ENCODE measurements at places on chromosomes 16 and 17.

- peak; percentile 85 for DNase-seq
Observed at GRCh38 chr17:57553991-57554825, 190.9 kb downstream of the CCDC182 start.

DNA sequence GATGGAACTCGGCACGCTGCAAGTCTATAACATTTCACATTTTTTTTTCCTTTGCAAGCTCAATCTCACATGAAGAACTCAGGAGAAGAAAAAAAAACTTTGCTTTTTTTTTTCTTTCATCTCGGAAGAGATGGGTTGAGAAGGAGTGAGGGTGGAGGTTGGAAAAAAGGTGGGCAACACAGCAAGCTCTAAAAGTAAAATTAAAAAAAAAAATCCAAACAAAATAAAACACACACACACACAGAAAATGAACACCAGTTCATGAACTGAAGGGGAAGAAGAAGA is 2.5 kb downstream of the MAF start:
- DNase-seq: no peak

- peak; percentile 13 for DNase-seq
Observed at GRCh38 chr16:12539185-12539929, 264.3 kb downstream of the CPPED1 start.

DNA sequence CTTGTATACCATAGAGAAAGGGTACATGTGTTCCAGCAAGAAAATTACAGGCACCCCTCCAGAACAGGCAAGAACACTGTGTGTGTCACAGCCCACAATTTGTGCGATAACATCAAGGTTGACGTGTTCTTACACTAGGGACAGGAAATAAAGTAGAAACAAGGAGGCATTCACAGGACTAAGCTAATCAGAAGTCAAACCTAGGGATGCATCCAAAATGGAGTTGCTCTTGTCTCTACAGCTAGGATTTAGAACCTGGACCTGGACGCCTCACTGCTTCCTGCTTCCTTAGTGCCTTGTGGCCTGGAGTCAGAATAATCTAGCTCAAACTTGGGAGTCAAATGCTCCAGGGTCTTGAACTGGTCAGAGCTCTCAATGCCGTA is 41.3 kb downstream of the GINS3 start:
- DNase-seq: no peak

DNA sequence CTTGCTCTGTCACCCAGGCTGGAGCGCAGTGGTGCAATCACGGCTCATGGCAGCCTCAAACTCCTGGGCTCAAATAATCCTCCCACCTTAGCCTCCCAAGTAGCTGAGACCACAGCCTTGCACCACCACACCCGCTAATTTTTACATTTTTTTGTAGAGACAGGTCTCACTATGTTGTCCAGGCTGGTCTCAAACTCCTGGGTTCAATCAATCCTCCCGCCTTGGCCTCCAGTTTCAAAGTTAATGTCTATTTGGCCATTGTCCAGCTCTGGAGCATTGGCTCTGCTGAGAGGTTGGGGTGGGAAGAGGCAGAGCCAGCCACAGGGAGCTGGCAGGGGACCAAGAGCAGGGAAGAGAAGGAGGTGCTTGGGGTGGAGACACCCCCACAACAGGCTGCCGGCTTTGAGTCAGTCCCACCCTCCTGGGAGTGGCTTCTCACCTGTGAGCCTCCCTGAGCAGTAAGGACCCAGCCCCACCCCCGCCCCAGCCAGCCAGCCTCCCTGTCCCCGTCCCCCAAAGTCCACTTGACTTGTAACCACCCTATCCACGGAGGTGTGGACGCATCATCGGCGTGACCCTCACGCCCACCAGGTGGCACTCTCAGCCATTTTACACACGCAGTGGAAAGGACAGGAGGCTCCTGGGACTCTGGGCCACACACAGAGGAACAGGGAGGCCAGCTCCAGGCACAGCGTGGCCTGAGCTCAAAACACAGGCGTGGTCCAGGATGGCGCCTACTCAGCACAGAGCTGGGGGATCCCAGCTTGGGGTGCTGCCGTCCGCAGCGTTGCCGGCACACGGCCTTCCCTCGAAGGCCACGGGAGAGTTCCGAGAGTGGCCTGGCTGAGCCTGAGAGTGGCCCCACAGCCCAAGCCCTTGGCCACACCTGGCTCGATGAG is 22.8 kb upstream of the PVALEF start:
- peak; percentile 91 for DNase-seq

DNA sequence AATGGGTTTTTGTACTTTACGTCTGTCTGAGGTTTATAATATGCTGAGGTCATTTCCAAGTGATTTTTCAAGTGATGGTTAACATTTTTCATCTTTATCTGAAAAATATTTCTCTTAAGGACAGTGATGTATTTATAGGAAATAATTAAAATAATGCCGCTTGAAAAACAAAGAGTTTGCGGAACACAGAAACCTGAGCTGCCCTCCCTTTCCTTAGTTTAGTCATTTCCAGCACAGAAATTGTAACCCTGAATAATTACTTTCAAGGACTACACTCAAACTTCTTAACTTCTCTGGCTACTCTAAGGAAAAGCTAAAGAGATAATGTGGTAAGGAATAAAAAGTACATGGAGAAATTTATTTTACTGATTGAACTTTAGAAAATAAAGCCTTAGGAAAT is 54.6 kb downstream of the MRTFB start:
- DNase-seq: no peak

GRCh38 chr17:71262586-71262985 is 858.2 kb upstream of the SOX9 start:
- no peak for DNase-seq

DNA sequence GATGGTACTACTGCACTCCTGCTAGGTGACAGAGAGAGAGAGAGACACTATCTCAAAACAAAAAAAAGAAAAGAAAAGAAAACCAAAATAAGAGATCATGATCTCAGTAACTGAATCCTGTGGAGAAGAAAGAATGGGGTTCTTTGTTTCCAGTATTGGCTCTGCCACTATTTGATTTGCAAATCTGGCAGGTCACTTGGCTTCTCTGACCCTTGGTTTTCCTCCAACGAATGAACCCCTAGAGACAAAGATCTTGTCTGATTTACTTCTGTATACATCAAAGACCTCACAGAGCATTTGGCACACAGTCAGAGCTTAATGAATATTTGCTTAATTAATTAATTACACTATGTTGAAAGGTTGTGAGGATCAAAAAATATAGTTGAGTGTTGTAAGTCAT is 47.9 kb upstream of the NLK start:
- DNase-seq: no peak

DNA sequence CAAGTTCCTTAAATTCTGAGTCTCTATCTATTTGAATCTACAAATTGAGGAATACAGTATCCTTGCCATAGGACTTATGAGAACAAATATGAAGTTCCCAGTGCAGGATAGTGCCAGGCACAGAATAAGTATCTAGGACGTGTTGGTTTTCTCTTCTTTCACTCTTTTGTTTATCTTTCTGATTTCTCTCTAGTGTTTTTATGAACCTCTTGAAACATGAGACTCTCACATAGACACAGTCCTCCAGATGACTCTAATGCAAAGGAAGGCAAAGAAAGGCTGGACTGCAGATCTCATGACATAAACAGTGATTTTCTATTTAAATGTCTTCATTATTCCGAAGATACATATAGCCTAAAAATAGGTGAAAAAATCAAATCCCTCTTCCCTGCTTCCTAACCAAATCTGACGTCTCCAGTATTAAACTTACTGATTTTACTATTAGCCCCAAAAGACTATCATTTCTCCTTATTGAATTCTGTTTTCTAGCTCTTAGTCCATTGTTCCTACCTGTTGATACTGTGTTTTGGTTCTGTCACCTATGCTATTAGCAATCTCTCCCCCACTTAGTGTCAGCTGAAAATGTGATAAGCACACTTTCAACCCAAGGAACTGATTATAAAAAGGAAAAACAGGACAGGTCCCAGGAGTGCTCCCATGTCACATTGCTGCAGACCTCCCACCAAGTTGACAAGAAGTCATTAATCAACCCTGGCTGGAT is 24.9 kb upstream of the ADAMTS18 start:
- DNase-seq: no peak

DNA sequence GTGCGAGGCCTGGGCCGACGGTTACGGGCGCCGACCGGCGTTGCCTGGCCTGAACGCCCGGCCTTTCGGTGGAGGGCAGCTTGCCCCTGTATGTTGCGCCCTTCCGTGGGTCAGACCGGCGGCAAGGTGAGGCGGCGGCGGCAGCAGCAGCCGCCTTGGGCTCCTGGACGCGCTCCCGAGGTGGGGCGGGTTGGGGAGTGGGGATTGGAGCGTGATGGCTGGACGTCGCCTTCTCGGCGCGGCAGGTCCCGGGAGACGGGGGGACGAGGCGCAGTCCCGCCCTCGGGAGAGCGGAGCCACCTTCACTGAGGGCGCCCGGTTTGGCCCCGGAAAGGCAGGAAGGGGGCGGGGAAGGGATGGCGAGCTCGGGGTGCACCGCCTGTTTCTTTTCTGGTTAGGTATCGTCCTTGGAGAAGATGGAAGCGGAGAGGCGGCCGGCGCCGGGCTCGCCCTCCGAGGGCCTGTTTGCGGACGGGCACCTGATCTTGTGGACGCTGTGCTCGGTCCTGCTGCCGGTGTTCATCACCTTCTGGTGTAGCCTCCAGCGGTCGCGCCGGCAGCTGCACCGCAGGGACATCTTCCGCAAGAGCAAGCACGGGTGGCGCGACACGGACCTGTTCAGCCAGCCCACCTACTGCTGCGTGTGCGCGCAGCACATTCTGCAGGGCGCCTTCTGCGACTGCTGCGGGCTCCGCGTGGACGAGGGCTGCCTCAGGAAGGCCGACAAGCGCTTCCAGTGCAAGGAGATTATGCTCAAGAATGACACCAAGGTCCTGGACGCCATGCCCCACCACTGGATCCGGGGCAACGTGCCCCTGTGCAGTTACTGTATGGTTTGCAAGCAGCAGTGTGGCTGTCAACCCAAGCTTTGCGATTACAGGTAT is 671 bp downstream of the DGKE start:
- DNase-seq: peak; percentile 29

- no peak for DNase-seq
Observed at GRCh38 chr16:50581845-50582244, 33.6 kb downstream of the NKD1 start.

DNA sequence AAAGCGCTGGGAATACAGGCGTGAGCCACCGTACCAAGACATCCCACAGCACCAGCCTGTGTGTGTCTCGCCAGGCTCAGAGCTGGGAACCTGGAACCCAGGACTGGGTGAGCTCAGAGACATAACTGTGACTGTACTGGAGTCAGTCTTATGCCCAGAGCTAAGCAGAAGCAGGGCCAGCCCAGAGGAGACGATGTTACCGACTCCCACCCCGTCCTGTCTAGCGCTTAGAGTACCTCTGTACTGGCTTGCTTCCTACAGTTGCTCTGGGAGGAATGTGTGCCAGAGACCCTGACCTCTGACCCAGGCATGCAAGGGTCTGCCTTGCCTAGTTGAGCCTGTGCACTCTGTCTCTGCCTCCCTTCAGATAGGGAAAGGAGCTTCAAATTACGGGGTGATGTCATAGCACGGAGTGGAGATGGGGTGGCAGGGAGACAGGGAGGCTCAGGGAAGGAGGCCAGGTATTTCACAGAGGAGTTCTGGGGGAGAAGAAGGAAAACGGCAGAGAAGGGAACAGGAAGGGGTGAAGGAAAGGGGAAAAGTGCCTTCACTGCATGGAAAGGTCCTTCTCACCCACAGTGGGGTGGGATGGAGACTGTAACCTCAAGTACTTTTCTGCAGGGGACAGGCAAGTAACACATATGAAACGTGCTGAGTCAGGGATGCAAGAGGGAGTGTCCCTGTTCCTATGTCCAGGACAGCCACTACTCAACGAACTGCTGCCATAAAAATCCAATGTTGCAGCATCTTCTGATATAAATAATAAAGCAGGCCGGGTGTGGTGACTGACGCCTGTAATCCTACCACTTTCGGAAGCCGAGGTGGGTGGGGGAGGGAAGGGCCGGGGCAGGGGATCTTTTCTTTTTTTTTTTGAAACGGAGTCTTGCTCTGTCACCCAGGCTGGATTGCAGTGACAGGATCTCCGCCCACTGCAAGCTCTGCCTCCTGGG is 5.8 kb upstream of the ARMC5 start:
- no peak for DNase-seq

DNA sequence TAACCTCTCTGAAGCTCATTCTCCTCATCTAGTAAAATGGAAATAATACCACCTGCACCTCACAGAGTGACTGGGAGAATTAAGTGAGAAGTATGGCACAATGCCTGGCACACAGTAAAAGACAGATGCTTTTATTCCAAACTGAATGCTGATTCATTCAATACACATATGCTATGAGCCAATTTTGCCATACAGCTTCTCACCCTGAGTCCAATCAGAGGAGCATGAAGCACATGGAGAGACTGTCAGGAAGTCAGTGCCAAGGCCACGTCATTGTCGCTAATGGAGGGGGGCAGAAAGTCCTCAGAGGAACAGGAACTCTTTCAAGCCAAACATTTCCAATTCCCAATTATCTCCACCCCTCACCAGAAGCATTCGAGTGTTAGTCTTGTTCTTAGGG is 11.6 kb downstream of the MKS1 start:
- DNase-seq: no peak

- DNase-seq: no peak
Observed at GRCh38 chr16:7910116-7910515, 577.5 kb downstream of the RBFOX1 start.

- no peak for DNase-seq
Observed at GRCh38 chr17:65431116-65431515, 130.3 kb downstream of the AXIN2 start.

GRCh38 chr16:84517366-84517765 is 12.9 kb upstream of the MEAK7 start:
- DNase-seq: no peak

GRCh38 chr17:13393841-13394710 is 207.7 kb downstream of the HS3ST3A1 start:
- no peak for DNase-seq

DNA sequence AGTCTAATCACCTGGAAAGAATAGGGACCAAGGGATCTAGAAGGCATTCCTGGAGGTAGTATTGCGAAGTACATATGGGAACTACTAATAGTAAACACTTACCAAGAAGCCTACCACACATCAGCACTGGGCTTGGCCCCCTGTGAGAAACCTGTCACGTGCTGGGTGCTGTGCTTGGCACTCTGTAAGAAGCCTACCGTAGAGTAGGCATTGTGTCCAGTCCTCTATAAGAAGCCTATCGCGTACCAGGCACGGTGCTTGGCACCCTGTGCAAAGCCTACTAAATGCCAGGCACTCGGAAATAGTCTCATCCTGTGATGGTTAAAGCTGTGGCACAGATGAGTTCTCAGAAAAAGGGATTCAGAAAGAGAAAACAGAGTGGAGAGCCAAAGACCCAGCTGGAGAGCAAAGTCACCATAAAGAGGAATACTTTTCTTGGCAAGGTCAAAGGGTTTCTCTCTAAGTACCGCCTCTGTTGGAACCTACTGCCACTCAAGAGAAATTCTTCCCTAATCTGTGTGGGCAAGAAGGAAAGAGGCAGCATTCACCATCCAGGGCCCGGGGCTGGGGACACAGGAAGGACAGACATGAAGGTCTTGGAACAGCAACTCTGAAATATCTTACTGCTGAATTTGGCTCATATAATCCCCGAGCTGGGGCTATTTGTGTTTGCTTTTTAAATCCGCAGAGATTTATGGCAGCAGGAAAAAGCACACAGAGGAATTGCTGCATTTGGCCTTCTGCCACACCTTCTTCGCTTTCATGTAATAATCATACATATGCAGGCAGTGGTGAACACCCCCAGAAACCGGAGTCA is 81.8 kb downstream of the VAT1L start:
- DNase-seq: peak; percentile 77

GRCh38 chr16:11848842-11849241 is 2.5 kb downstream of the RSL1D1 start:
- DNase-seq: no peak

Data from tongue (tissue), 3 donors.